Common myeloid progenitor, CD34-positive (primary cell): ENCODE measurements at places on chromosomes 12 and 14.
A peak's percentile ranks its signal among the peaks of the same experiment; 100 is the strongest.

- no peak overlapping the region for H3K4me3 ChIP-seq
- H3K36me3 ChIP-seq: no peaks in the 10 kb centered on the region
- H3K27ac ChIP-seq: no peak overlapping the region
- no peaks in the 10 kb centered on the region for H3K4me1 ChIP-seq
- no peak for DNase-seq
Measured at GRCh38 chr14:75609606-75610475, 31.4 kb downstream of the FLVCR2 start.

DNA sequence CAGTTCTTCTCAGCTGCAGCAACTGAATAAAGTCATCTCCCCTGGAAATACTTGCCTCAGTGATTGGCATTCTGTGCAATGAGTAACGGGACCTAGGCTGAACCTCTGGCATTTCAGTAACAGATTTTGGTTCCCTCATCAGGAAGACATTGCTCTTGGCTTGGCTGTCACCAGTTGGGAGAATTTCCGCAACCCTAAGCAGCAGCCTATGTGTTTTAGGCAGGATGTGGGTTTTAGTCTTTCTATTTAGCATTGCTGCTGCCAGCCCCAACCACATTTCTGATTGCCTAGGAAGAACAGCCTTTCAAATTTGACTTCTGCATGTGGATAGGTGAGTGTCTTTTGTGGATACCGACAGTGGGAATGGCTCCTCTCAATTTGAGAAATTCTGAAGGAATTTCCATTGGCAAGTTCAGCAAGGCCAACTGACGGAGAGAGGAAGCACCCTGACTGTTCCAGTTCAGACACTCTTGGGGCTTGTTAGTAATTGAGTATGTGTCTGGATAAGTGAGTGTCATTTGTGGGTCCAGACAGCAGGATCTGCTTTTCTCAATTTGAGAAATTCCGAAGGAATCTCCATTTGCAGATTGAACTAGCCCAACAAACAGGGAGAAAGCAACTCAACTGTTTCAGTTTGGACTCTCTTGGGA is 19.0 kb upstream of the CLEC2A start:
- no peak overlapping the region for H3K4me3 ChIP-seq
- H3K36me3 ChIP-seq: no peaks in the 10 kb centered on the region
- DNase-seq: peak; percentile 88
- H3K4me1 ChIP-seq: peaks cover 16% of the 10 kb centered on the region
- no peak overlapping the region for H3K27ac ChIP-seq

DNA sequence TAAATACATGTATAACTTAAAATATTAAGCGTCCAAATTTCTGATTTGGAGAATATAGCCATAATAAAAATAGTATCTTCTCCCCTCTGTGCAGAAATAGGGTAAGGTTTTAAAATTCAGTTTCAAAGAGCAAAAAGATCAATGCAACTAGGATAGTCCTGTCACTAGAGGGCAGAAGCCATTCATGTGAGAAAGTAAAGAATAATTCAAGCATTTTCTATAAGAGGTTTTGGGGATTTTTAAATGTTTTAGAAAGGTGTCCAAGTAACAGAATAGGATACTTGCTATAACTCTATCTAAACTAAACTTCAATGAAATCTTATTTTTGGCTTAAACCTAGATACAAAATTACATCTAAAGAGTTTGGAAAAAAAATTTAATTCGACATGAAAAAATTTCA is 50.3 kb downstream of the ADAMTS20 start:
- H3K36me3 ChIP-seq: no peaks in the 10 kb centered on the region
- no peak overlapping the region for H3K27ac ChIP-seq
- H3K4me3 ChIP-seq: no peak overlapping the region
- peak; percentile 29 for DNase-seq
- H3K27me3 ChIP-seq: no peaks in the 10 kb centered on the region

DNA sequence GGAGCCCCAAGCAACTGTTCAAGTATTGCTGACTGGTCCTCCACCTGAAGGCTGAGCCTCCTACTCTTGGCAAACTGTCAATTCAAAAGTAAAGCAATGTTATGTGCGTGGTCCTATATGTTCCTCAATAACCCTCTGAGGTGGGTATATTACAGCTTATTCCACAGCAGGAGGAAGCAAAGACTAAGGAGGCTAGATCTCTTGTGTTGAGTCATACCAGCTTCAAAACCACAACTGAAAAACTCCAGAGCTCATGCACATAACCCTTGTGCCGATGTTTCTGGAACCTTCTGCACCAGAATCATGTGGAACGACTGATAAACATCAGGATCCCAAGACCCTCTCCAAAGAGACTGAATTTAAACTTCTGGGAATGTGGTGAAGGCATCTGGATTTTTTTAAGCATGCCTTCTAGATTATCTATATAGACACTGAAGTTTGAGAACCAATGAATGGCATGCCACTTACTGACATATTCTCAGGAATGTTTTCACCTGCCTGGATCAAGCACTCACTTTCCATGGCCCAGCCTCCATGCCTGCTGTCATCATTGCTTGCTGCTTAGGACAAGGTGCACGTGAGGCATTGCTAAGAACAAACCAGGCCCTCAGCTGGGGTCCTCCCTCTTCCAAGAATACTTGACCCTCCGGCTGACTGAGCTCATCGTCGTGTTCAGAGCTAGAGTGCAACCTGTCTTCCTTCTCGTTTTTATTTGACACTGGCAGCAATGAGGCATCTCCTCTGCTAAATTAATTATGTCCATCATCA is 194.7 kb downstream of the BCL11B start:
- H3K4me1 ChIP-seq: no peaks in the 10 kb centered on the region
- H3K27me3 ChIP-seq: no peaks in the 10 kb centered on the region
- H3K4me3 ChIP-seq: no peak overlapping the region

GRCh38 chr12:108370415-108370814 is 31.3 kb upstream of the CMKLR1 start:
- H3K27ac ChIP-seq: no peak overlapping the region
- no peak overlapping the region for H3K4me3 ChIP-seq
- H3K36me3 ChIP-seq: no peaks in the 10 kb centered on the region
- no peaks in the 10 kb centered on the region for H3K4me1 ChIP-seq
- DNase-seq: no peak
- H3K27me3 ChIP-seq: no peaks in the 10 kb centered on the region

DNA sequence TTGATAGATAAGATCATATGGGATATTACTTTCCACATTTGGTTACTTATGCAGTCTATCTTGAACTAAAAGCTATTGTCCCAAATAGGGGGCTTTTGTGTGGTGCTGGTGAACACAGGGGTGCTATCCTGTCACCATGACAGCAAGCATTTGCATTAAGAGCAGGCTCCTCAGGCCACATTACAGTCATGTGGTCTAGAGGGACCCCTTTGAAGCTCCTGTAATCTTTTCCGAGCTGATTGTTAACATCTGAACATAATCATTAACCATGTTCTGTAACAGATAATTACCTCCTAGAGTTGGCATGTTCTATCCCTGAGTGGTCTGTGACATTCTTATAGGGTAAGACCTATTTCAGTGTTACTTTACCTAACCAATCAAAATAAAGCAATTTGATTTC is 178.8 kb downstream of the KTN1 start:
- no peaks in the 10 kb centered on the region for H3K36me3 ChIP-seq
- no peaks in the 10 kb centered on the region for H3K27me3 ChIP-seq
- no peak overlapping the region for H3K27ac ChIP-seq
- no peaks in the 10 kb centered on the region for H3K4me1 ChIP-seq
- no peak overlapping the region for H3K4me3 ChIP-seq

- DNase-seq: no peak
- H3K4me3 ChIP-seq: no peak overlapping the region
- H3K27me3 ChIP-seq: no peaks in the 10 kb centered on the region
- peak overlapping the region; percentile 9 for H3K27ac ChIP-seq
- H3K36me3 ChIP-seq: peaks cover 4% of the 10 kb centered on the region
- peaks cover 62% of the 10 kb centered on the region for H3K4me1 ChIP-seq
Measured at GRCh38 chr12:29208060-29208459, 59.0 kb downstream of the FAR2 start.

GRCh38 chr12:107541001-107541705 is 144.4 kb upstream of the PWP1 start:
- H3K4me1 ChIP-seq: no peaks in the 10 kb centered on the region
- no peaks in the 10 kb centered on the region for H3K36me3 ChIP-seq
- H3K27me3 ChIP-seq: no peaks in the 10 kb centered on the region
- H3K4me3 ChIP-seq: no peak overlapping the region
- DNase-seq: no peak
- no peak overlapping the region for H3K27ac ChIP-seq

- no peak overlapping the region for H3K4me3 ChIP-seq
- no peaks in the 10 kb centered on the region for H3K36me3 ChIP-seq
- peaks cover 6% of the 10 kb centered on the region for H3K4me1 ChIP-seq
- no peak for DNase-seq
- no peaks in the 10 kb centered on the region for H3K27me3 ChIP-seq
Measured at GRCh38 chr12:14678547-14679150, 17.8 kb downstream of the GUCY2C start.

DNA sequence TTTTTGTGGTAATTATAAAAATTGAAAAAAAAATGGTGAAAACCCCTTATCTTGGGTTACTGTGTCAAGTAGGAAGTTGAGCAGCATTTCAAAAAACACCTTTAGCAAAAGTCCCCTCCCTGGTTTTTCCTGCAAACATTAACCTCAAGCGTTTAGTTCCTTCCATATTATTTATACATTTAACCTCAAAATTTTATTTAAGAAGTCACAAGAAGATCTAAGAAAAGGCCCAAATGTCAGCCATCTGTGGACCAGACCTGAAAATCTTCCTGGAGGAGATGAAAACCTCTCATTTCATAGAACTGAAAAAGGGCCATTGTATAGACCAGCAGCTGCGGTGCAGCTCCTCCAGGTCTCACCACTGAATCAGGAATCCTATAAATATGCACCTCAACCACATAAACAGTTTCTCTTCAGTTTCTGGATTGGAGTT is 40.4 kb upstream of the BTG1 start:
- peak; percentile 51 for DNase-seq
- no peak overlapping the region for H3K4me3 ChIP-seq
- no peaks in the 10 kb centered on the region for H3K36me3 ChIP-seq
- H3K27me3 ChIP-seq: no peaks in the 10 kb centered on the region

DNA sequence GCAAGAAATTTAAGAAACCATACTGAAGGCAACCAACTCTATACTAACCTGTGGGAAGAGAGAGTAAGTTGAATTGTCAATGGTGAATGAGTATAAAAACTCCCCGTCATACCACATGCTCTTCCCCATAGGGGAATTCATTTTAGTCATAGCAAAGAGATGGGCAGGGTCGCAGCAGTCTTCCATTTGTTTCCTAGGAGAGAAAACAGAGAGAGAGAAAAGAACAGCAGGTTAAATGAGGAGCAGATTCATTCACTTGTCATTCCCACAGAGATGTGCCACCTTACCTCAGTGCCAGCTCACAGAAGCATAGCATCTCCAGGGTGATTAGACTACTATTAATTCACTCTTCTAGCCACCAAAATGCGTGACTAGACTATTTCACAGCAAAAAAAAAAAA is 47.4 kb downstream of the ST8SIA1 start:
- no peak overlapping the region for H3K4me3 ChIP-seq
- DNase-seq: no peak
- H3K36me3 ChIP-seq: no peaks in the 10 kb centered on the region
- H3K27me3 ChIP-seq: no peaks in the 10 kb centered on the region

DNA sequence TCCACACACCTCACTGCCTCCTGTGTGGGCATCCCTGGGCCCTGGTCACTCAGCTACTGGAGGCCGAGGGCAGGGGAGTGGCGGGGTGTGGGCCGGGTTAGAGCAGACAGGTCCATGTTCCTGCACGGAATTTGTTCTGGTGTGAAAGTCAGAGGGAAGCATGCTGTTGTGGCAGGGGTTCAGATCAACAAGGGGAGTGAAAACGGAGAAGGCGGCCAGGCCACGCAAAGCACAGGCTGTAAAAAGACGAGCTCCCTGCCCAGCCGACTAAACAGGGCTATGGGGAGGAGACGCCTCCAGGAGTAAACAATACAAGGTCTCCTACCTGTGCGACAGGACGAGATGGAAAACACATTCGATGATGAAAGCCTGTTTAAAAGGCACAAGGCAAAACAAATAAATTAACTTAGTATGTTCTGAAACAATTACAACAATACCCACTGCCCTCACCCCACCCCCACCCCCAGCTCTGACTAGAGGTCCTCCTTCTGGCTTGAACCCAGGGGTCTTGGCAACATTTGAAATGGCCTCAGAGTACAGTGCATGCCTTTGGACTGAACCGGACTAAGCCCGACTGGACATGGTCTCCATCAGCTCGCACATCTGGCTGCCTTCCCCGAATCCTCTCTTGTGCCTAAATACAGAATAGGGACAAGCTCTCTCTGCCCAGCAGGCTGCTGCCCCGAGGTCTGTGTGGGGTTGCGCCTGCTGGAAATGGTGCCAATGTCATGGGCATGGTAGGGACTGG is 274.9 kb upstream of the DIO3 start:
- no peaks in the 10 kb centered on the region for H3K36me3 ChIP-seq
- H3K4me1 ChIP-seq: peaks cover 12% of the 10 kb centered on the region
- no peak overlapping the region for H3K27ac ChIP-seq
- H3K4me3 ChIP-seq: no peak overlapping the region

- H3K27ac ChIP-seq: no peak overlapping the region
- no peaks in the 10 kb centered on the region for H3K36me3 ChIP-seq
- no peak overlapping the region for H3K4me3 ChIP-seq
- no peak for DNase-seq
- H3K4me1 ChIP-seq: peaks cover 3% of the 10 kb centered on the region
Measured at GRCh38 chr14:53304726-53305381, 151.7 kb upstream of the DDHD1 start.

DNA sequence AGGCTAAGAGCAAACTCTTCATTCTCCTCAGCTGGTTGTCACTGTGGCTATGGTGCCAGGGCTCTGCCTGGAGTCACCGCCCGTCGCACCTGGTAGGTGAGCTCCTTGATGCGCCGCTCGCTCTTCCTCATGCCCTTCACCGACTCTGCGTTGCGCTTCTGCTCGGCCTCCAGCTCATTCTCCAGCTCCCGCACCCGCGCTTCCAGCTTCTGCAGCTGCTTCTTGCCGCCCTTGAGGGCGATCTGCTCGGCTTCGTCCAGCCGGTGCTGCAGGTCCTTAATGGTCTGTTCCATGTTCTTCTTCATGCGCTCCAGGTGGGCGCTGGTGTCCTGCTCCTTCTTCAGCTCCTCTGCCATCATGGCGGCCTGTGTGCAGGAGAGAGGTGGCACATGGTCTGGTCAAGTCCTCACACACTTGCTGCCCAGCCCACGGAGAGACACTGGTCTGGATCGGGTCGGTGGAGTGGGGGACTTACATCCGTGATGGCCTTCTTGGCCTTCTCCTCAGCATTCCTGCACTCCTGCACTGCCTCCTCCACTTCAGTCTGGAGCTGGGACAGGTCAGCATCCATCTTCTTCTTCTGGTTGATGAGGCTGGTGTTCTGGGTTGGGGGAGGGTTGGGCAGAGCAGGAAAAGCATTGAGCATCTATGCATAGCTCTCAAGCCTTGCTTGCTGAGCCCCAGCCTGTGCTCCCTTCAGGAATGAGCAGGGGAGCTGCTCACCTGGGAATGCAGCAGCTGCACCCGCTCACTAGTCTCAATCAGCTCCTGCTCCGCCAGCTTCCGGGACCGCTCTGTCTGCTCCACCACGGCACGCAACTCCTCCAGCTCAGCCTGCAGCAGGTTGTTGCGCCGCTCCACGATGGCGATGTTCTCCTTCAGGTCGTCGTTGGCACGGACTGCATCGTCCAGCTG is 7.1 kb upstream of the MYH6 start:
- no peak overlapping the region for H3K27ac ChIP-seq
- no peak for DNase-seq
- no peaks in the 10 kb centered on the region for H3K36me3 ChIP-seq
- no peak overlapping the region for H3K4me3 ChIP-seq
- no peaks in the 10 kb centered on the region for H3K27me3 ChIP-seq
